Lung microvascular endothelial cell (primary cell): ENCODE measurements at places on chromosomes 5 and 9.

GRCh38 chr5:141180313-141180712, 1.9 kb upstream of the PCDHB16 start:
- DNase-seq: no peak

DNA sequence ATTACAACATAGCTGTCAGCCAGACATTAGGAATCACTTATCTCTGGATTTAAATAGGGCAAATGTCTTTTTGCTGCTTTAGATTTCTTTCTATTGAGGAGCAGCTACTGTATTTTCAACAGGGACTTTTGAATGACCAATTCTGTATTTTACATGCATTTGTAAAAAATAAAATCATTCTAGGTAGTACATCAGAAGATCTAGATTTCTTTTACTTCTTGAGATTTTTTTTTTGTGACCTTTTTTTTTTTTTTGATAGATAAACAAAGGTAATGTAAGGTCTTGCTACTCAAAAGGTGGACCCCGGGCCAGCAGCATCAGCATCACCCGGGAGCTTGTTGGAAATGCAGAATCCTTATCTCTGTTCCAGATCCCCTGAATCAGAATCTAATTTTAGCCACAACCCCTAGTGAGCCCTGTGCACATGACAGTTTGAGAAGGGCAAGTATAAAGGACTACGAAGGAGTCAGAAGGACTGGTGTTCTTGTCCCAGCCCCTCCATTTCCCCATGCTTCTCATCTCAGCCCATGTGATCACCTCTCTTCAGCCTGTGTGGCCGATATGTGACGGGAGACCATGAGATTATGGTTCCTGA, 37.7 kb upstream of the CKMT2 start:
- DNase-seq: no peak

DNA sequence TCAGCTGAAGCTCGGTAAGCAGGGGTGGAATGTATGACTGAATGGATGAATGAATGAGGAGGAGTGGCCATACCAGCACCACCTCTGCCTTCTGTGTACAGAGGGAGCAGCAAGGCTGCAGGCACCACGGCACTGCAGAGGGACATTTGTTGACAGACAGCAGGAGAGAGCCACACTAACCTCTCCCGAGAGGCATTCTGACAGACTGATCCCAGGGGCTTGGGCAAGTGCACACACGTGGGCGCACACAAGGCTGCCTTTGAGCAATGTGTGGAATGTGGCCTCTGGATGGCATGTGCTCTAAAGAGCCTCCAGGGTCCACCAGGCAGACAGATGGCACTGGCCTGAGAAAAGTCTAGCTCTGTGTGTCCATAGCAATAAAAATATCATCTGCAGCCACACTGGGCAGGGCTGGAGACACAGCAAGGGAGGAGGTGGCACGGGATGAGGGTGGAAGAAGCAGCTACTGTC, 111.8 kb downstream of the ACTL7B start:
- DNase-seq: no peak

DNA sequence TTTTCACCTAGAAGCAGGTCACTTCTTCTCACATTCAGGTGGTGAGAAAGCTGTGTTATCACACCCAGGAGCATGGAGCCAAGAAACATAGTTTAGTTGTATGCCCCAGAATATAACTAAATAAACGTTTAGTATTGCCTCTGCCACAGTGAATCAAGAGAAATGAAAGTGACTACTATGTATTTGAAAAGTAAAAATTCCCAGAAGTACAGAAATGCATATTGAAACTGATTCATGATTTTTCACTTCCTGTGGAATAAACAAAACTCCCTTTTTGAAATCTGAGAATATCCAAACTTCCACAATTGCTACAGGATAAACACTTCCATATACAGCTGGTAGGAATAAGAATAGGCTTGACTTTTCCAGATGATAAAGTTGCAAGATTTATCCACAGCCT, 15.3 kb upstream of the NINJ1 start:
- peak; percentile 64 for DNase-seq

DNA sequence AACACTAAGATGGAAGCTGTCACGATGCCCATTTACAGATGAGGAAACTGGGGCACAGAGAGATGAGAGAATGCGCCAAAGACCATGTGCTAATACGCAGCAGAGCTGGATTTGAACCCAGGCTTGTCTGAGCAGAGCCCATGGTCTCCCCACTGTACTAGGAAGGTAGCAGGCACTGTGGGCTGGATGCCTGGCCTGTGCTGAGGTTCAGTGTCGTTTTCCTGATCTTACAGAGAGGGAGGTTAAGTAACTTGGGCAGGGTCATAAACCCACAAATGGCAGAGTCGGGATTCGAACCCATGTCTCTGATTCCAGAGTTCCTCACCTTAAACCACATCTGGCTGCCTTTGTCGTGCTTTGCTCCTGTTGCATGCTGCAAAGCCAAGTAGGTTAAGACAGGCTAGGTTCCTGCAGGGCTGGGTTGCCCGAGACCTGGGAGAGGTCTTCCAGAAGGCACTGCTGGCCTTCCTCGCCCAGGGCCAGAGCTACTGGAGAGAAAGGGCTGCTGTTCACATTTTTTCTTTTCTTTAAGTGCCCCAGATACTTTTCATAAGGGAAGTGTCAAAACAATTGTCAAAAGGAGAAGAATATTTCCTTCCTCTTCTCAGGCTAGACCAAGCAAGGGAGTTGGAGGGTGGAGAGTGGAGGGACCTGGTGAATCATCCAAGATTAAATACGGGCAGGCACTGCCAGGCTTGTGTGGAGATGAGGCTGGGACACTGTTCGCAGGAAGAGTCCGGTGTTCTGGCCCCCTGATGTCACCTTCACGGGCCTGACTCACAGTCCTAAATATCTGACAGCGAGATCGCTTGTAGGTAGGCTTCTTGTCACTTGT, 3.2 kb downstream of the NEK6 start:
- DNase-seq: peak; percentile 82

DNA sequence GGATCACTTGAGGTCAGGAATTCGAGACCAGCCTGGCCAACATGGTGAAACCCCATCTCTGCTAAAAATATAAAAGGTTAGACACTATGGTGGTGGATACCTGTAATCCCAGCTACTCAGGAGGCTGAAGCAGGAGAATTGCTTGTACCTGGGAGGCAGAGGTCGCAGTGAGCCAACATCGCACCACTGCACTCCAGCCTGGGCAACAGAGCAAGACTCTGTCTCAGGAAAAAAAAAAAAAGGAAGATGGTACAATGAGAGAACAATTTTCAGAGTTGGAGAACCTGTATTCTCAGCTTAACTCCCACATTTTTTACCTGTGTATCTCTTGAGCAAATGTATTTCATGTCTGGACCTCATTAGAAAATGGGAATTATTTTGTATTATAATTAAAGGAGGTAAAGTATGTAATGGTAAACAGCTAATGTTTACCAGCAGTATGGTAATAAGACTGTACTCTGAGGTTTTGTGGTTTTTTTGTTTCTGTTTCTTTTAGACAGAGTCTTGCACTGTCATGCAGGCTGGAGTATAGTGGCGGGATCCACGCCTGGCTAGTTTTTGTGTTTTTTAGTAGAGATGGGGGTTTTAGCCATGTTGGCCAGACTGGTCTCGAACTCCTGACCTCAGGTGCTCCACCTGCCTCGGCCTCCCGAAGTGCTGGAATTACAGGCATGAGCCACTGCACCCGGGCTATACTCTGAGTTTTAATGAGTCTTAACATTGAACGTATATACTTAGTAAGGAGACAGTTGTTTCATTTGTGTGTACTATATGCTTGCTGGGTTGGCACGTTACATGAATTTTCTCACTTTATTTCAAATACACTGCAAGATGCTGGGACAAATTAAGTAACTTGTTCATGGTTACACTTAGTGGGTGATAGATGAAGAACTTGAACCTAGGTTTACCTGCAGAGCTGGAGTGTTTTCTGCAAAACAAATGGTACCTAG, 16.2 kb downstream of the UHRF2 start:
- DNase-seq: no peak

GRCh38 chr5:118531276-118531675, 457.1 kb downstream of the DTWD2 start:
- no peak for DNase-seq

GRCh38 chr5:139654871-139655491, 6.8 kb downstream of the CXXC5 start:
- DNase-seq: no peak

- peak; percentile 20 for DNase-seq
Observed at GRCh38 chr5:57653636-57654290, 171.2 kb upstream of the ACTBL2 start.

DNA sequence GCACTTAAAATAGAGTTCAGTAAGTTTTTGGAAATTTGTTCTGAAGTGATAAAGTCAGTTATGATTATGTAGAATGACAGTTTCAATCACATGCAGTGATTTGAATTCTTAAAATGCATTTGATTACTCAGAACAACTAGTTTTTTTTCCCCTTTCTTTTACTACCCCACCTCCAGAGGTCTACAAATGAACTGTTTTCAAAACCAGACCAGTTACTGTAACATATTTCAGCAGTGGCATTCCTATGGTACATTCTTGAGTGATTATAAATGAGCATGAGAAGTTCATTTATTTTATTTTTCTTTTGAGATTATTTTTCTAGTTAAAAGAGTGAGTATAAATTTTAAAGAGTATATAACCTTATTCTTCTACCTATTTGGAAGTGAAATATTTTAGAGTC, 71.6 kb downstream of the NNT start:
- DNase-seq: no peak

- DNase-seq: no peak
Observed at GRCh38 chr5:52789378-52789777, 1.7 kb downstream of the ITGA1 start.
